Immature natural killer cell (primary cell): ENCODE measurements at places on chromosomes 11 and 22.

DNA sequence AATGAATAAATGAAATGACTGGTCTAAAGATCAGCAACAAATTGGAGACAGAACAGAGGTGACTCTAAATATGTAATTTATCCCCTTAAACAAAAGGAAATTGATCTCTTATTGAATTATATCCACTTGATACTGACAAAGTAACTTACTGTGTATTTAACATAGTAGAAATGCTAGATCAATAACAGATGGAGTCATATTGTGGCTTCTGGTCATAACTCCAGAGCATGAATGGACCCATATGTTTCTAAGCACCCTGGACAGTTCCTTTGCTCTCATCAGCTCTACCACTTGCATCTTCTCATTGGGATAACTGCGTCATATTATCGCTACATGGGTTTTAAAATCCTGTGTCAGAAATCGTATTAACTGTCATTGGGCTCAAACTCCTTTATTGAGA, 222.3 kb downstream of the ETS1 start:
- peak; percentile 18 for DNase-seq
- H3K27ac ChIP-seq, result no peak overlapping the region
- H3K4me1 ChIP-seq, result peaks cover 8% of the 10 kb centered on the region
- no peaks in the 10 kb centered on the region for H3K27me3 ChIP-seq
- H3K36me3 ChIP-seq, result no peaks in the 10 kb centered on the region
- H3K4me3 ChIP-seq, result no peak overlapping the region

DNA sequence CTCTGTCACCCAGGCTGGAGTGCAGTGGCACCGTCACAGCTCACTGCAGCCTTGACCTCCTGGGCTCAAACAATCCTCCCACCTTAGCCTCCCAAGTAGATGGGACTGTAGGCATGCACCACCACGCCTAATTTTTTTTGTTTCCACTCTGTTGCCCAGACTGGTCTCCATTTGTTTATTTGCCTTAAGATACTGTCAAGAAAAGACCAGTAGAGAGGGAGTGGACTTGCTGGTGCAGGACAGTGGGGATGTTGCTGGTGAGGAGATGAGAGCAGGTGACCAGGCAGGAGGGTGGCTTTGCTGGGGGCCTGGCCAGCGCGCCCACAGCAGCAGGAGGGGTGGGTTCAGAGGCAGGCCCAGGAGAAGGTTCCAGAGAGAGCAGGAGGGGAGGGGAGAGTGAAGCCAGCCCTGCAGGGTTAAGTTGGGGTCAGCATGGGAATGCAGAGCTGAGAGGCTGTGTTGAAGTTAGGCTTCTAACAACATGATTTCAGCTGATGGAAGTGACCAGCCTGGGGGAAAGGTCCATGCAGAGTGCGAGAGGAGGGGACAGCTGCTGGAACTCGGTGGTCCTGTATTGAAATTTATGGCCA, 35.8 kb downstream of the NADSYN1 start:
- H3K4me1 ChIP-seq, result no peaks in the 10 kb centered on the region
- H3K27ac ChIP-seq, result peak overlapping the region; percentile 35
- DNase-seq, result no peak
- no peak overlapping the region for H3K4me3 ChIP-seq
- peaks cover 57% of the 10 kb centered on the region for H3K36me3 ChIP-seq

GRCh38 chr22:37098976-37099591, 10.4 kb downstream of the TMPRSS6 start:
- peak; percentile 25 for DNase-seq
- H3K27me3 ChIP-seq, result peaks cover 2% of the 10 kb centered on the region
- H3K4me1 ChIP-seq, result peaks cover 8% of the 10 kb centered on the region
- no peak overlapping the region for H3K4me3 ChIP-seq

- H3K36me3 ChIP-seq, result no peaks in the 10 kb centered on the region
- H3K27me3 ChIP-seq, result no peaks in the 10 kb centered on the region
- peaks cover 2% of the 10 kb centered on the region for H3K4me1 ChIP-seq
- H3K27ac ChIP-seq, result no peak overlapping the region
These were observed 86.2 kb downstream of the RPL27A start for GRCh38 chr11:8768625-8769333.

DNA sequence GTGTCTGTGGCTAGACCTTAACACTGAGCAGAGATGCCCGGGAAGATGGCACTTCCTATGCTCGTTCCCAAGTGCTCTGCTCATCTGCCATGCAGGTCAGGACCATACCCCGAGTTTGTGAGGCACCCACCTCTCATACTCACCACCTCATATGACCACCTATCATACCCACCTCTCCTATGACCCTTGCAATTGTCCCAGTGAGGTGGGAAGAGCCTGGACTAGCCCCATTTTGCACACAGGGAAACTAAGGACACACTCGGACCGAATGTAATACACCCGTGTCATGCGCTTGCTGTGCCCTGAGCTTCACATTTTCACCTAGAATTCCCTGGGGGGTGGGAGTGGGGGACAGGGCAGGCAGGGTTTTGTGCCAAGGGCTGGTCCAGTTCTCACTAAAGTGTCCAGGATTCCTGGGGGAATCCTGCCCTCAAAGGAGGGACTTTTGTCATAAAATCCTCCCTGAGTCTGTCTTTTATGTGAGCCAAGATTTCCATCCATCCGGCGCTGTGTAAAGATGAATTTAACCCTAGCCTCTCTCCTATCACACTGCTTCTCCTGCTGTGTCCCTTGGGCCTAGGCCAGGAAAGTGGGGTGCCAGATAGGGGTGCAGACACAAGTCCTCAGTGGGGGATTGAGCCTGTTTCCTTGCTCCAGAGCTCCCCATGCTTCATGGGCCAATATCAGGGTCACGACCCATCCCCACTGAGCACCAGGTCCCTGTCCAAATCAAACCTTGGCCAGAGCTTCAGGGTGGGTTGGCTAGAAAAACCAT, 20.0 kb downstream of the TPBGL start:
- H3K4me3 ChIP-seq, result peak overlapping the region; percentile 25
- DNase-seq, result no peak
- peaks cover 58% of the 10 kb centered on the region for H3K4me1 ChIP-seq
- H3K36me3 ChIP-seq, result no peaks in the 10 kb centered on the region
- H3K27ac ChIP-seq, result peak overlapping the region; percentile 95
- H3K27me3 ChIP-seq, result peaks cover 12% of the 10 kb centered on the region

DNA sequence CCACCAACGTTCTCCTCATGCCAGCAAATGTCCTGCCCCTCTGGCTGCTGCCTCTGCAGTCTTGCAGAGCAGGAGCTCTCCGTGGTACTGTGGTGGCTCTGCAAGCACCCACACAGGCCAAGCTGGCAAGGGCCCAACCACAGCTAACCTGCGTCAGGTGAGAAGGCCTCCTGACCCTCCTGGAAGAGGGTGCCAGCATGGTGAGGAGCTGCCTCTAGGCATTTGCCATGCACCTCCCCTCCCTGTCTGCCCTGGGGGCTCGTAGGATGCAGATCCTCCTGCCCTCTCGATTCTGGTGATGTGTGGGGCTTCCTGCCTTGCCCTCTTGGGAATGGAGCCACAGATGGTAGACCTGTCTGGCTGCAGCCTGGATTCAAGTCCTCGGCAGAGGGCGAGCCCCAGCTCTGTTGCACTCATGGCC, 1408.8 kb downstream of the TBC1D22A start:
- peaks cover 13% of the 10 kb centered on the region for H3K27me3 ChIP-seq
- no peak for DNase-seq
- H3K4me3 ChIP-seq, result no peak overlapping the region

GRCh38 chr11:78138291-78138690, 1.1 kb downstream of the ALG8 start:
- no peak for DNase-seq
- H3K4me3 ChIP-seq, result peak overlapping the region; percentile 97
- H3K27ac ChIP-seq, result peak overlapping the region; percentile 60
- peaks cover 8% of the 10 kb centered on the region for H3K27me3 ChIP-seq
- H3K36me3 ChIP-seq, result peaks cover 7% of the 10 kb centered on the region
- H3K4me1 ChIP-seq, result peaks cover 31% of the 10 kb centered on the region

- H3K27me3 ChIP-seq, result peaks cover 2% of the 10 kb centered on the region
- no peak overlapping the region for H3K27ac ChIP-seq
- no peaks in the 10 kb centered on the region for H3K4me1 ChIP-seq
- no peak for DNase-seq
These were observed 15.6 kb downstream of the TUB start for GRCh38 chr11:8096575-8096974.

DNA sequence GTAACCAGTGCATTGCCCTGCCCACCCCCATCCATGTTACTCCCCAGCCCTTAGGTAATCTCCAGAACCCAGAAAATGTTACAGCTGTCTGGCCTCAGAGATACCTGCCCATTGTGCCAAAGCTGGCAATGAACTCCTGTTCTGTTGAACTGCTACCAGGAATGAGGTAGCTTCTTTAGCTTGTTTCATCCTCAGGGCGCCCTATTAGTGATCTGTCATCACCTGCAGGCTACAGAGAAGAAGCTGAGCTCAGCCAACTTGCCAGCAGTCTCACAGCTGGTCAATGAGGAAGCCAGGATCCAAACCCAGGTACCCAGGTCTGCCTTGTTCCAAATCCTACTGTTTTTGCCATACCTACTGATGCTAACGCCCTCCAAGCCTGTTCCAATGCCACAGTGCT, 88.7 kb downstream of the GALNT18 start:
- no peaks in the 10 kb centered on the region for H3K4me1 ChIP-seq
- no peak for DNase-seq
- H3K27ac ChIP-seq, result no peak overlapping the region
- H3K4me3 ChIP-seq, result no peak overlapping the region

DNA sequence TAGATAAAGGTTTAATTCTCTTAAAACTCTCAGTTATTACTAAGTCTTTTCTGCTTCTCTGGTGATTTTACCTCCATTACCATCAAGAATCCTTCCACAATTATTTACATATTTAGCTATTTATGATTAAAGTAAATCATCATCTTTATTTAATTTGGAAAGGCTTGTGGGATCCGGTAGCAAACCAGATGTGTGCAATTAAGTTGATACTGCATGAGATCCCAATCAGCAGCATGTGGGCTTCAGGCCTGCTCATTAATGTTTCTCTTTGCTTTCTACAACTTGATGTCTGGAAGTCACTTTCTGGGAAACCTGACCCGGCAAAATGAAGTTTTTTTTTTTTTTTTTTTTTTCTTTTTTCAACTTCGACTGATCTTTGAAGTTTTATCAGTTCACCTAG, 558.4 kb upstream of the ANO5 start:
- H3K36me3 ChIP-seq, result no peaks in the 10 kb centered on the region
- H3K27ac ChIP-seq, result no peak overlapping the region
- H3K4me1 ChIP-seq, result no peaks in the 10 kb centered on the region
- H3K4me3 ChIP-seq, result no peak overlapping the region
- no peaks in the 10 kb centered on the region for H3K27me3 ChIP-seq

GRCh38 chr11:18408558-18409291, 3.4 kb upstream of the LDHC start:
- DNase-seq, result no peak
- peaks cover 14% of the 10 kb centered on the region for H3K4me1 ChIP-seq
- no peak overlapping the region for H3K27ac ChIP-seq
- peaks cover 21% of the 10 kb centered on the region for H3K36me3 ChIP-seq
- peaks cover 1% of the 10 kb centered on the region for H3K27me3 ChIP-seq

DNA sequence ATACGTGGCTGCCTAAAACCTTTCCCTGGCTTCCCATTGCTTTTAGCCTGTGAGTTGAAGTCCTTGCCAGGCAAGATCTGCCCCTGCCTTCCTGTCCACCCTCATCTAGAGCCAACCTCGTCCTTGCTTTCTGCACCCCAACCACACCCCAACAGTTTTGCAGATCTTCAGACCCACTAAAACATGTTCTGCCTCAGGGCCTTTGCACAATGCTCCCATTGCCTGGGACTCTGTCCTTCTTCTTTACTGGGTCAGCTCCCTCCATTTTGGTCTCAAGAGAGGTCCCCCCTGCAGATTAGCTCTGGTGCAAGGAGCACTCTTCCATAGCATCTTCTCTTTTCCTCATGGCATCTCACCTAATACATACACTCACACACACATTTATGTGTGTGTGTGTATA, 8.4 kb upstream of the ANAPC15 start:
- H3K4me3 ChIP-seq, result no peak overlapping the region
- no peaks in the 10 kb centered on the region for H3K36me3 ChIP-seq
- no peaks in the 10 kb centered on the region for H3K4me1 ChIP-seq

- no peaks in the 10 kb centered on the region for H3K36me3 ChIP-seq
- no peak overlapping the region for H3K4me3 ChIP-seq
- H3K27ac ChIP-seq, result no peak overlapping the region
- H3K27me3 ChIP-seq, result peaks cover 4% of the 10 kb centered on the region
These were observed 50.6 kb downstream of the LDLRAD3 start for GRCh38 chr11:35994421-35994820.

- no peaks in the 10 kb centered on the region for H3K27me3 ChIP-seq
- H3K36me3 ChIP-seq, result no peaks in the 10 kb centered on the region
- H3K4me1 ChIP-seq, result peaks cover 1% of the 10 kb centered on the region
- DNase-seq, result no peak
These were observed 98.3 kb downstream of the WNT11 start for GRCh38 chr11:76107971-76108370.

- no peak overlapping the region for H3K4me3 ChIP-seq
- DNase-seq, result no peak
- no peaks in the 10 kb centered on the region for H3K36me3 ChIP-seq
- H3K4me1 ChIP-seq, result no peaks in the 10 kb centered on the region
These were observed 21.2 kb downstream of the PDE2A start for GRCh38 chr11:72652873-72653630.

GRCh38 chr11:114178656-114179055, 117.5 kb upstream of the NNMT start:
- H3K4me1 ChIP-seq, result peaks cover 90% of the 10 kb centered on the region
- DNase-seq, result no peak
- no peak overlapping the region for H3K4me3 ChIP-seq
- no peaks in the 10 kb centered on the region for H3K36me3 ChIP-seq
- peak overlapping the region; percentile 68 for H3K27ac ChIP-seq

DNA sequence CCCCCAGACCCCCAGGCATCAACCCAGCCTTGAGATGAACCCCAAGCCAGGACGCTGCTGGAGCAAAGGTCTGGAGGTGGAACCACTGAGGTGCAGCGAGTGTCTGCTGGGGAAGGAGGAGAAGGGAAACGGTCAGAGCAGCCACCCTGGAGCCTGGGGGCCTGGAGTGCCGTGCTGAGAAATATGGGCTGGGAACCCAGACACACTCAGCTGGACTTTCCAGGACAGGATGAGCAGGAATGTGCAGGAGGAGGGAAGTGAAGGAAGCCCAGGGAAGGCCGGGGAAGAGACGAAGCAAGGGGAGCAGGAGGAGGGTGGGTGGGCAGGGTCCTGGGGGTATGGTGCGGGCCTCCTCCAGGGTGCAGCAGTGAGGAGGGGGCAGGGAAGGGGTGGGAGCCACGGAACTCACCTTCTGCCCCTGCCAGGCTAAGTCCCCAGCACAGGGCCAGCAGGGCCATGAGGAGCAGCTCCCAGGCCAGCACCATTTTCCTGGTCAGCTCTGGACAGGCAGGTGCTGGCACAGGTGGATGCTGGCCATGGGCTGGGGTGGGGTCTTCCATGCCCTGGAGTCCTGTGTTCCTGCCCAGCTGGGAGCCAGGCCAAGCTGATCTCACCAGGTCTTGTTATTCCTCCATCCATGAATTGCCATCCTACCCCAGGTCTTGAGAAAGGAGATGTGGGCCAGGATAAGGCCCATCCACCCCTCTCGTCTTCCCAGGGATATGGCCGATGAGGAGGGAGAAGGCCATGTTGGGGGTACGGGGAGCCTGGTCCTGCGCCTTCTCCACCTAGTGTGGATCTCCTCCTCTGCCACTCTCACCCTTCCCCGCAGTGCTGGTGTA, 40.0 kb downstream of the CSF2RB start:
- no peak overlapping the region for H3K4me3 ChIP-seq
- peaks cover 4% of the 10 kb centered on the region for H3K27me3 ChIP-seq
- no peak overlapping the region for H3K27ac ChIP-seq
- H3K4me1 ChIP-seq, result no peaks in the 10 kb centered on the region
- H3K36me3 ChIP-seq, result no peaks in the 10 kb centered on the region

- no peaks in the 10 kb centered on the region for H3K27me3 ChIP-seq
- H3K27ac ChIP-seq, result no peak overlapping the region
- no peaks in the 10 kb centered on the region for H3K36me3 ChIP-seq
- no peak overlapping the region for H3K4me3 ChIP-seq
These were observed 29.9 kb downstream of the NLRP14 start for GRCh38 chr11:7050191-7050590.

GRCh38 chr11:122664188-122664587, 8.7 kb downstream of the UBASH3B start:
- H3K27ac ChIP-seq, result peak overlapping the region; percentile 3
- H3K4me3 ChIP-seq, result no peak overlapping the region
- no peak for DNase-seq
- H3K36me3 ChIP-seq, result peaks cover 1% of the 10 kb centered on the region
- peaks cover 44% of the 10 kb centered on the region for H3K4me1 ChIP-seq
